H4 (cell line): ENCODE measurements at places on chromosomes 2 and 18. TPM values are rescaled to one million over a fixed set of nuclear protein-coding genes. Genes with fewer than 3 reads are reported as not detected.
A peak's percentile ranks its signal among the peaks of the same experiment; 100 is the strongest.

DNA sequence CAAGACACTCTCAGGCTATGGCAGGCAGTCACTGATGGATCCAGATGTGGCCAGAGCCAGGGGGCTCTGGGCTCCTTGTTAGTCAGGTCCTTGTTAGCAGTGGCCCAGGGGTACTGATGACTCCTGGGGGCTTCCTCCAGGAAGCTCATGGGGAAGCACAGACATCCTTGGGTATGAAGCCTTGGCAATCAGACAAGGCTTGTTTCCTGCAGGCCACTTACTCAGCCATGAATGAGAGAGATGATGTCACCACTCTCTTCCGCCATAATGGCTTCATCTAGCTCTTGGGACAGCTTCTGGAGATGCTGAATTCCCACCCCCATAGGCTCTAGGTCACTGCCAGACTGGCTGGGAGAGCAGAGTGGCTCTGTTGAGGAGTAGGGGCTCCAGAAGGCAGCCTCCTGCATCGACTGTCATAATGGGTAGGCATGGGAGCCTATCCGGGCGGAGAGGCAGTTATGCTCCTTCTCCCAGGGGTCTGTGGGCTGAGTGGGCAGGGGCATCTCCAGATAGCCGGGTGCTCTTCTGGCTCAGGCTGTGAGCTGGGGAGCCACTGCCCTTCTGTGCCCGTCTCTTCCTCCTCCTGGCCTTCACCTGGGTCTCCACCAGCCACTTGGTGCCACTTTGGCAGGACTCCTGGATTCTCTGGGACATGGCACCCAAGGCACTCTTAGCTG, 40.2 kb upstream of the BMPR2 start:
- no peak for DNase-seq

- DNase-seq = no peak
These were observed 213.7 kb upstream of the COPS8 start for GRCh38 chr2:236872015-236872414.

DNA sequence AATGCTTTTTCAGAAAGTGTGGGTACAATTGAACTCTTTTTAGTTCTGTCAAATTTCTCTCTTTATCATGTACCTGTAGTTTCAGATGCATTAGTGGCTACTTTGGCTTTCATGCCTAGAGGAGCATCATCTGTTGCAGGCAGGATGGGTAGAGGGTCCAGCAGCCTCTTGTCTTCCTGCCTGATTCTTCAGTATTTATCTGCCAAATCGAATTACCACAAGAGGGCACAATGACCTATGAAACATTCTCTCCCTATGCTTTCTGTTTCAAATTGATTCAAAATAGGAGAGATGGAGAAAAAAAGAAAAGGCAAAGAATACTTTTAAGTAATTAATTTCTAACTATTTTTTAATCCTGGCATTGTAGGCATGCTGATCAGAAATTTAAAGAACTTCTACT, 477.2 kb downstream of the TRIB2 start:
- peak; percentile 41 for DNase-seq

GRCh38 chr2:230048010-230048671, 20.6 kb downstream of the SLC16A14 start:
- no peak for DNase-seq

- DNase-seq = no peak
These were observed 3.7 kb downstream of the RNF138 start for GRCh38 chr18:32095192-32095899.

DNA sequence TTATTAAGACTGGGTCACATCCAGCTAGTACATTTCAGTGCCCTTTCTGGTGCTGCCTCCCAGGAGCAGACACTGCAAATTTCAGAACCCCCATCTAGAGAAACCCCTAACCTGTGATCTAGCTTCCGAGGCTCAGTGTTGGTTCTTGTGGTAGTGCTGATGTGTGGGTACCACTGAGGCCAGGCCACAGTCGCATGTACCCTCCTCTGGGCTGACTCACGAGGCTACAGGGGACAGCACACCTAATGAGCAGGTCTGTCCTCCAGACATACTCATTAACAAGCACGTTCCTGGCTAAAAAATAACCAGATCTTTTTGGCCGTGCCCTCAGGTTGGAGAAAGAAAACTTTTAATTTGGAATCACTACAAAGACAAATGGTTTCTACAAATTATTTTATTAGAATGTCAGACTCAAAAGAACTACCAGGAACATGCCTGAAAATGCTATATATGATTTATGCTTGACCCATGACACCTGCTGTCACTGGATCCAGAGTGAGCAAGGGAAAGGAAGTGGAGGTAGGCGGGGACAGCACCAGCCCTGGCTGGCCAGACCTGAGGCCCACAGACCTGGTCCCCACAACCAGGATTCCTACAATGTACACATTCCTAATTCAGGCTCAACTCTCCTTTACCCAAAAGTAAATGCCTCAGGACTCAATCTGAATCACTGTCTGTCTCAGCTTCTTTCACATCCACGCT, 8.5 kb downstream of the CIAO1 start:
- no peak for DNase-seq

GRCh38 chr18:51614033-51614432, 416.6 kb upstream of the MEX3C start:
- peak; percentile 87 for DNase-seq

GRCh38 chr2:59177748-59178147, 936.6 kb upstream of the FANCL start:
- no peak for DNase-seq

- DNase-seq = no peak
These were observed 12.2 kb downstream of the NOL4 start for GRCh38 chr18:34212511-34212910.

- DNase-seq = no peak
These were observed 186.7 kb downstream of the INSIG2 start for GRCh38 chr2:118274841-118275510.

DNA sequence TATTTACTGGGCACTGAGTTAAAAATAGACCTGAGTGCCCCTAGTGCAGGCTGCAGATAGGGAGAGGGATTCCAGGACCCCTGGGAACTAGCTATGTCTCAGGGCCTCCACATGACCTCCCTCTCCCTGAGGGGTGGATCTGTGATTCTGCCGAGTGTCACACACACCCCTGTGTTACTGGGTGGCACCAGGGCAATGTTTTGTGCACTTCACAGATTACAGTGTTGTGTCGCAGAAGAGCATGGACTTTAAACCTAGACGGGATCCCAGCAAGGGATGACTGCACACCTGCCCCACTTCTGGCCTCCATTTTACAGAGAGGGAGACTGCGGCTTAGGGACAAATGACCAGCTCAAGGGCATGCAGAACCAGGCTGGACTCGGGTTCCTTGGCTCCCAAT, 65.6 kb downstream of the ZFP36L2 start:
- no peak for DNase-seq

- DNase-seq = peak; percentile 47
These were observed 135.3 kb downstream of the CCDC148 start for GRCh38 chr2:158321264-158321663.

GRCh38 chr2:126653761-126654160, 2.2 kb upstream of the GYPC start:
- DNase-seq = no peak

DNA sequence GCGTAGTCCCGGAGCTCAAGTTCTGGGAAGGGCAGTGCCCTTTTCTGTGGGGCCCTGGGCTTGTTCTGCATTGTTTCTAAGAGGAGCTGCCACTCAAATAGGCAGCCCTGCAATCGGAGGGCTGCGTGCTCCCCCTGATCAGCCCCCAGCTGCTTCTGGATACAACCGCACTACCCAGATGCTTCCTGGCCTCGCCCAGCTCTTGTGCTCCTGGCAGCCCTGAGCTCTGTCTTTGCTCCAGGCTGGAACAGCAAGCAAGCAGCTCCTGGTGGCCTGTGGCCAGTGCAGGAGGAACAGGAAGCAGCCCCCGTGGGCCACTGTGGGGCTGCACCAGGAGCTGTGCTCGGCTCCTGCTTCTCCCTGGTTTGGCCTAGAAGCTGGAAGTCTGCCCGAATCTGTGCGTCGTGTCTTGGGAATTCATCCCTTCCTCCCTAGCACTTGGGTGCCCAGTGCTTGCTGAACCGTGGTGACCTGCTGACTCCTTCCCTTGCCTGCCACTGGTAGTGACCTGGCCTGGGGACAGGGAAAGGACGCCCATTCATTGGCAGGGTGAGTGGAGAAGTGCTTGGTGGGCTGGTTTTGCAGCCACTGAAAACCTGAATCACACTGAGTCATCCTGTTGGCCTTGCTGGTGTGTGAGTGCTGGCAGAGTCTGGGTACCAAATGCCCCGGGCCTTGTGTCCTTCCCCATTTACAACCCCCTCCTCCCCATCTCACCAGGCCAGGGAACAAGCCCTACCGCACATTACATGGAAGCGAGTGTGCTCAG, 27.3 kb upstream of the NTSR2 start:
- peak; percentile 40 for DNase-seq

- DNase-seq = no peak
These were observed 125.5 kb downstream of the IRS1 start for GRCh38 chr2:226674123-226674522.

DNA sequence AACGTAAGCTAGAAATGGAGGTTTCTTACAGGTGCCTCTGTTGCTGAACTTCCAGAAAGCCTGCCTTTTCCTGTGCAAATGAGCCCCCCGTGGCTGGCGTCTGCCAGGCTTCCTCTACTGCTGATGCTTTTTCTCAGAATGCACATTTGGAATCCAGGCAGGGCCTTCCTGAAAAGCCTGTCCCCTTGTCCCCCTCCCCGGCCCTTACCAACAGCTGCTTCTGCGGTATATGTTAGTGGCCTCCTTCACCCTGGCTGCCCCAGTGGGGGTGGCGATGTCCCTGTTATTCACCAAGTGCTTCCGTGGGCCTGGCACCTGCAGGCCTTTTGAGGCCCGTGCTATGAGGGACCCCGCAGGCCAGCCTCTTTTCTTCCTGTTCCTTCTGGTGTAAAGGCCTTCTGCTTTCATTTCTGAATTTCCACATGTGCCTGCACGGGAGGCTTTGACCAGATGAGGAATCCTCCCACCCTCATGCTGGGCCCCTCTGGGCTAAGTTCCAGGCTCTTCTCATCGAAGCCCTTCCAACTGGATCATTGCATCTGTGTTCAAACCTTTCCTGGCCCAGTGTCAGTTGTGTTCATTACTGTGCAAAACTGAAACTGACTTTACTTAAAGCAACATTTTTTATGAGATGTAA, 10.4 kb downstream of the CNDP2 start:
- no peak for DNase-seq

DNA sequence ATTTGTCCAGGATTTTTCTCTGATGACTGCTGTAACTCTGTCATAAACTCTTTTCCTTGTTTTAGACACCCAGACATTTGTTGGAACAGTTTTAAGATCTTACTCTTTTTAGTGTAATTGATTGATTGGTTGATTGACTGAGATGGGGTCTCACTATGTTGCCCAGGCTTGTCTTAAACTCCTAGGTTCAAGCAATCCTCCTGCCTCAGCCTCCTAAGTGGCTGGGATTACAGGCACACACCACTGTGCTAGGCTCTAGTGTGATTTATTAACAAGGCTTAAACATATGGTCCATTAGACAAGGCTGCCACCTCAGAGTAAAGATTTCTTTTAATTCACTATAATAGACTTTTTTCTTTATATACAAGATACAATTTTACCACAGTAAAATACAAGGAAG, 2.0 kb downstream of the PAIP2B start:
- DNase-seq = no peak

GRCh38 chr2:233461481-233461891, 105.1 kb downstream of the USP40 start:
- DNase-seq = no peak

DNA sequence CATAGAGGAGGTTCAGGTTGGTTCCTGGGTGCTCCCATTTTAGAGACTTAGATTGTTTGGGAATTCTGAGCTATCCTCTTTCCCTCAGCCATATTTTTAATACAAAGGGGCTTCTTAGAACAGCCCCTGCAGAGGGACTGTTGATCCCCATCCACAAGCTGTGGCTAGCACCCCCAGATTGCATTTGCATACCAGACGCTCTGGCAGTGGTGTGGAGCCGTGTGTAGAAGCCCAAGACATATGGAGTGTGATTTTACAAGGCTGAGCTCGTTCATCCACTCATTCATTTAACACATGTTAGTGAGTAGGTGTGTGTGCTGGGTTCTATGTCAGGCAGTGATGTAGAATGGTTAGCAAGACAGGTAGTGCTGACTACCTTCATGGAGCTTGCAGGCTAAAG, 166.7 kb upstream of the BOD1L2 start:
- DNase-seq = no peak

- no peak for DNase-seq
These were observed 34.1 kb downstream of the AGAP1 start for GRCh38 chr2:235527806-235528469.

GRCh38 chr2:57156231-57156924, 890.2 kb upstream of the VRK2 start:
- no peak for DNase-seq

- no peak for DNase-seq
These were observed 8.0 kb upstream of the REG1A start for GRCh38 chr2:79112269-79112668.

- no peak for DNase-seq
These were observed 84.8 kb upstream of the BCL2L11 start for GRCh38 chr2:111035830-111036441.

DNA sequence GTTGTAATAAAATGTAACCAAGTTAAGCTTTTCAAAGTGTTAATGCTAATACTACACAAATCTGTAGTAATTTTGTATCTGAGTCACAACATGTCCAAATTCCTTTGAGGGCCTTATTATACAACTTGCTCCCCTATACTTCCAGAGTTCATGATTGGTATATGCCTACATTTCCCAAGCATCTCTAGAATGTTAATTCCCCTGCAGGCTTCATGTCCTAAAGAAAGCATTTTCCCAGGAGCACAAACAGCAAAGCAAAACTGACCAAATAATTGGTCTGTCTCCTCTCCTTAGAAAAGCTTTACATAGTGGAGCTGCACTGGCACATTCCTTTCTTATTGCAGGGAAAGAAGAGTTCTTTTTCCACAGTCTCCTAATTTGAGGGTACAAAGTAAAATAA, 3.7 kb downstream of the ALS2 start:
- no peak for DNase-seq

- no peak for DNase-seq
These were observed 544.4 kb downstream of the DCDC2C start for GRCh38 chr2:4247791-4248190.

DNA sequence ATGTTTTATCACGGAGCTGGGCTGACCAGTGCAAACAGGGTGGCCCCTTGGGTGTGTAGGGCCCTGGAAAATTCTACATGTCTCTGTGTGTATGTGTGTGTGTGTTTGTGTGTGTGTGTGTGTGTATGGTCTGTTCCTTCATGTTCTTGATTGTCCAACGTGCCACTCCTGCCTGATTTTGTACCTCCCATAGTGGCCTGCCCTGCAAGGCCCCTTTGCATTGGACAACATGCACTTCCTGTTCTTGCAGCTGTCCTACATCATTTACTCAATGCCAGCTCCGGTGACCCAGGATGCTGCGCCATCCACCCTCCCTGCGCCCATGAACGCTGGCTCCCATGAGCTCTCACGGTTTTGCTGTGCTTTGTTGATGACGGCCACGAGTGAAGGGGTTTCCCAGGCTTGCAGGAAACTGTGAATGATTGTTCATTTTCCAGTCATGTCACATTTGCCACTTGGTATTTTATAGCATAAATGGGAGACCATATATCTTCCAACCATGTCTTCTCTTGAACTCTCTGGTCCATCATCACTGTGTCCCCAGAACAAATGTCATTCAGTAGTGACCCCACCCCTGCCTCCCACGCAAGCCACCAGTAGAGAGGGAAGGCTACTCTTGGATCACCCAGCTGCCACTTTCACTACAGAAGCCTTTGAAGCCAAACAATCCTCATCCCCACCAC, 69.7 kb upstream of the NCK2 start:
- DNase-seq = no peak

The CPO gene
- 0.39 TPM in 1 of 2 replicates, not detected in the other for total RNA-seq

The CIB4 gene
- total RNA-seq = not detected in 2 replicates

The SERPINB4 gene
- not detected in 2 replicates for total RNA-seq

The SCN9A gene
- total RNA-seq = 3.3 and 3.9 TPM in 2 replicates

The TMEM200C gene
- 0.31 and 0.35 TPM in 2 replicates for total RNA-seq

The ABCG8 gene
- total RNA-seq = not detected in 2 replicates

The SERPINB11 gene
- not detected in 2 replicates for total RNA-seq

The GPAT2 gene
- total RNA-seq = not detected in 2 replicates

The RAPGEF4 gene
- total RNA-seq = 0.72 and 1.7 TPM in 2 replicates

The ERCC3 gene
- total RNA-seq = 31.5 and 31.9 TPM in 2 replicates
